ENCODE measurements at places on chromosomes 11 and 22.

GRCh38 chr11:127674754-127675153 is 674.2 kb upstream of the KIRREL3 start:
- no peak for DNase-seq

- DNase-seq, result peak; percentile 29
Measured at GRCh38 chr11:69841859-69842698, 22.9 kb upstream of the FGF3 start.

GRCh38 chr11:103806130-103806895 is 230.1 kb upstream of the DDI1 start:
- no peak for DNase-seq

DNA sequence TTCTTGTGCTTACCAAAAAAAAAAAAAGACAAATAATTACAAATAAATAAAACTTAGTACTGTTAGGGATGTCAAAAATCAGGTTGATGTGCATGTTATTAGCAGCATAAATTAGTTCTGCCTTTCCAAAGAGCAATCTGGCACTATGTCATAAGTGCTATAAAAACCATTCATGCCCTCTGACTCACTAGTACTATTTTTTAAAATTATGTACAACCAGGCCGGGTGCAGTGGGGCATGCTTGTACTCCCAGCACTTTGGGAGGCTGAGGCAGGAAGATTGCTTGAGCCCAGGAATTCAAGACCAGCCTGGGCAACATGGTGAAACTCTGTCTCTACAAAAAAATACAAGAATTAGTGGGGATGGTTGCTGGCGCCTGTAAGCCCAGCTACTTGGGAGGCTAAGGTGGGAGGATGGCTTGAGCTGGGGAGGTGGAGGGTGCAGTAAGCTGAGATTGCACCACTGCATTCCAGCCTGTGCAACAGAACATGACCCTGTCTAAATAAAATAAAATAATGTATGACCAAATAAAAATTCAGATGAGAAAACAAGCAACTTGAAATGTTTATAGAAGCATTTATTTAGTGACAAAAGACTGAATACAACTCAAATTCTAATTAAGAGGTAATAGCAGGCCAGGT is 25.3 kb downstream of the UEVLD start:
- no peak for DNase-seq

DNA sequence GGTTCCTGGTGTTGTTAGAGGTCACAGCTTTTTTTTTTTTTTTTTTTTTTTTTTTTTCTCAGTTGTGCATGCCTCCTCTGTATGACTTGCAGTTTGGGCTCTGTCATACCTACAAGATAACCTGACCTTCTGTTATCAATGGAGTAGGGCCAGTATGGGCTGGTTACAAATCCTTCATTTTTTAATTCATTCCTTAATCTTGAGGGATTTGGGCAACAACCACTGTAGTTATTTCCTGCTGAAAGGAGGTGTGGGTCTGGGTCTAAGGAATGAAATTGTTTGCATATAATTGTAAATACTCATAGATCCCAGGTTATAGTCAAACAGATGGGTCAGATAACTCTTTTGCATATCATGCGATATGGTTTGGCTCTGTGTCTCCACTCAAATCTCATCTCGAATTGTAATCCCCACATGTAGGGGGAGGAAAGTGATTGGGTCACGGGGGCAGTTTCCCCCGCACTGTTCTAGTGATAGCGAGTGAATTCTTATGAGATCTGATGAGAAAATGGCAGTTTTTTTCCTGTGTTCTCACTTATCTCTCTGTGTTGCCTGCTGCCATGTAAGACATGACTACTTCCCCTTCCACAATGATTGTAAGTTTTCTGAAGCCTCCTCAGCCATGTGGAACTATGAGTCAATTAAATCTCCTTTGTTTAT is 14.1 kb upstream of the GLYAT start:
- no peak for DNase-seq

- no peak for DNase-seq
Measured at GRCh38 chr22:27670701-27671412, 130.7 kb downstream of the MN1 start.

GRCh38 chr11:123040111-123040432 is 21.9 kb downstream of the HSPA8 start:
- no peak for DNase-seq

- no peak for DNase-seq
Measured at GRCh38 chr22:30241576-30242371, 4.8 kb downstream of the LIF start.

- no peak for DNase-seq
Measured at GRCh38 chr11:109958821-109959166, 134.4 kb upstream of the ZC3H12C start.

DNA sequence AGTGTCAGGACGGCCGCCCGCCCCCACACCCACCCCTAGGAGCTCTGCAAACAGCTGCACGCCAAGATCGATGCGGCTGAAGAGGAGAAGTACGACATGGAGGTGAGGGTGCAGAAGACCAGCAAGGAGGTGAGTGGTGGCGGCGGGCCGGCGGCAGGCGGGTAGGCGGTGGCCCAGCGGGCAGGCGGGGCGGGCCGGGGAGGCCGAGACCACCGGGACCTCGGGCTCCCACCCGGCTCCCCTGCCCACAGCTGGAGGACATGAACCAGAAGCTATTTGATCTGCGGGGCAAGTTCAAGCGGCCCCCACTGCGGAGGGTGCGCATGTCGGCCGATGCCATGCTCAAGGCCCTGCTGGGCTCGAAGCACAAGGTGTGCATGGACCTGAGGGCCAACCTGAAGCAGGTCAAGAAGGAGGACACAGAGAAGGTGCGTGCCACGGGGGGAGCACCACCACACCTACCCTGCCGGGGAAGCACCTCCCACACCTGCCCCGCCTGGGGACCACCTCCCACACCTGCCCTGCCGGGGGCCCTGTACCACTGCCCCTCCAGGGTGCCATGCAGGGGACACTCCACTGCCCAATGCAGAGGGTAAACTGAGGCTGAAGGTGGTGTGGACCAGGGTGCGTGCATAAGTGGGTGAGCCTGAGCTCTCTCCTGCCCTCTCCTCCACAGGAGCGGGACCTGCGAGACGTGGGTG is 2.1 kb downstream of the TNNI2 start:
- DNase-seq, result no peak

DNA sequence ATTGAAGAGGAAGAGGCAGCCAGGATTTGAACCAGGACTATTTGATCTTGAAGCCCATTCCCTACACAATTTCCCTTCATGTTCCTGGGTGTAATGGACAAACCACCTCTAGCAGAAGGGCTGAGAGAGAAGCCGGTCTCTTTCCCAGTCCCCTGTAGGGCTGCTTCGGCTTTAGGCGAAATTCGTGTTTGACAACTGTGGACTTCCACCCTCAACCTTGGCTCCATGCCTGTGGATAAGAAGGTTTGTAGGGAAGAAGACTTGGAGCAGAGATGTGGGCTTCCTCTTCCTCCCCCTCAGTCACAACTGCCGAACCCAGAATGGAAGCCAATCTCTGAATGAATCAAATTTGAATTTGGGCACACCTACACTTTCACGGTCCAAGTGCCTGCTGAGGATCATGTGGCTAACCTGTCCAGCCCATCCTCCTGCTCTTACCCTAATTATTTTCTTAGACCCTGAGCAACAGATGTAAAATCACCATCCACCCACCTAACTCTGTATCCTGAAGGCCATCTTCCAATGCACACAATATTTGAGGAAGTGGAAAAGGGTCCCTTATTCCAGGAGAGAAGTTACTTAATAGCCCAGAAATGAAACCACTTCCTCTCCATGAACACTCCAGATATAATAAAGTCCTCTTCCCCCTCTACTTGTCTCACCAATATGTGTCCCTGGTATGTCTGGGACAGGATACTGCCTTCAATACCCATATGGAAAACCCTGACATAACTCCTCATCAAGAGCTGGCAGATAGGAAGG is 10.1 kb upstream of the SCN2B start:
- no peak for DNase-seq

- DNase-seq, result no peak
Measured at GRCh38 chr11:103450241-103450640, 341.0 kb downstream of the DYNC2H1 start.

DNA sequence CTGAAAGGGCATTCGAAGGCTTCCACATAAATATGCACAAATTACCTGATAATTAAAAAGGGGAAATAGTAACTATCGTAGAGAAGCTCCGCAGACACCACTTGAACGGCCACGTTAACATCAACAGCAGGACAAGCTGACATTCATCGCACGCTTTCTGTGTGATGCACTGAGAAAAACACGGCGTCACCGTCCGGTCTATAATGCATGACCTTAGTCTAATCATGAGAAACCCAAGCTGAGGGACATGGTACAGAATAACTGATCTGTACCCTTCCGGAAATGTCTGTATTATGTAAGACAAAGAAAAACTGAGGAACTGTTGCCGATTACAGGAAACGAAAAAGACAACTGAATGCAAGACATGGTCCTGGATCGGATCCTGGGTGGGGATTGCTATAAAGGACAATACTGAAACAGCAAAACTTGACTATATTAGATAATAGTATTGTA is 678 bp upstream of the RANGAP1 start:
- peak; percentile 64 for DNase-seq

- DNase-seq, result no peak
Measured at GRCh38 chr11:104015649-104016415, 20.6 kb upstream of the DDI1 start.

- no peak for DNase-seq
Measured at GRCh38 chr11:60777572-60777971, 7.6 kb upstream of the MS4A10 start.

DNA sequence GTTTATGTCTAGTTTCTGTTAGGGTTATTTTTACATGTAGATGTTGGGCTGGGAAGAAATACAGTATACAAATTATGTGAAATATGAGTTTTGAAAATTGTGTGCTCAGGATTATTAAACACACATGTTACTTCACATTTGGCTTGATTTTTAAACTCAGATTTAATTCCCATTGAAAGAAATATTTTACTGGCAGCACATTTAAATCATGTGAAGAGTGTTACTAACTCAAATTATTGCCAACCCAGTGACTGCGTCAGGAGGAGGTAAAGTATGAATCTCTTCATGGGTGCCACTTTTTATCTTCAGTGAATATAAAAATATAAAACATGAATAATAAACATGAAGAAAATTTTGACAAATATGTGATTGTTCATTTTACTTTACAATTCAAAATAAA is 457.5 kb upstream of the CCDC179 start:
- no peak for DNase-seq

DNA sequence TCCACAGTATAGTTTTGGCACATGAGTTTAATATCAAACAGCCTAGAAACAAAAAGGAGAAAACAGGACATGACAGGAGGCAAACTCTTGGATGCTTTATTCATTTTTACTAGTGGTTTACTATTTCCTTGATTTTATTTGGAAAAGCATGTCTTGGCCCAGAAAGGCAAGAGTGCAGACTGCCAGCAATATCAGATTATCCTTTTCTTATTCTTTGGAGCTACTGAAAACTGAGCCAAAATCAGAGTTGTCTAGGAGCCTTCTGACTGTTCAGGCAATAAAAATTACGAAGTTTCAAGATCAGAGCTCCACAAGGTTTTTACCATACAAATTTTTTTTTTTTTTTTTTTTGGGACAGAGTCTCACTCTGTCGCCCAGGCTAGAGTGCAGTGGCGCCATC is 16.0 kb downstream of the CELF1 start:
- no peak for DNase-seq

GRCh38 chr11:5550440-5551095 is 2.2 kb upstream of the OR52H1 start:
- no peak for DNase-seq

- no peak for DNase-seq
Measured at GRCh38 chr22:18116634-18117033, 6.0 kb downstream of the TUBA8 start.

- no peak for DNase-seq
Measured at GRCh38 chr11:131136486-131136885, 220.2 kb upstream of the SNX19 start.

- no peak for DNase-seq
Measured at GRCh38 chr11:112401036-112401769, 140.5 kb upstream of the PLET1 start.

DNA sequence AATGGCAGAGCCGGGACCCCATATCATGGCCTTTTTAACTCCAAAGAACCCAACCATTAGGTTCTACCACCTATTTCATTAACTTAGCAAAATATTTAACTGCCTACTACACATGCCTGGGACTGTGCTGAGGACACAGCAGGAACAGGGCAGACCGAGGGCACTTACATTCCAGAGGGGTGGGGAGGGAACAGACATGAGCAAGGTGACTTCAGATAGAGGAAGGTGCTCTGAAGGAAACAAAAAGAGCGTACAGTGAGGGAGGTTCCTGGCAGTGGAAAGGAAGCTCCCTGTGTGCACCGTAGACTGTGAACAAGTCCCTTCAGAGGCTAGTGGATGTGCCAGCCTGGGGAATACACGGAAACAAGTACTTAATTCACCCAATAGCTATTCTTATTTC is 82.8 kb downstream of the NAT10 start:
- no peak for DNase-seq

DNA sequence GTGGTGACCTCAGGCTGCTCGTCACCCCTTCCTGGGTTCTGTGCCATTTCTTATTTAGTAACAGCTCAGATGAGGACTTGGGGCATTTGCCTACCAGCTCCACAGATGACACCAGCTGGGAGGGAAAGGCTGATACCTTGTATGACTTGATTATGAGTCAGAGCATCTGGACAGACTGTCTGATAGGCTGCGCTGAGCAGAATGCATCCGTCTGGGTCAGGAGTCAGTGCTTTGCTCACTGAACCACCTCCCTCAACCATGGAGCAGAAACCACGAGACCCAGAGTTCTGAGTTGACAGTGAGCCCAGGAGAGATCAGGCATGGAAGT is 6.8 kb downstream of the ST14 start:
- no peak for DNase-seq

DNA sequence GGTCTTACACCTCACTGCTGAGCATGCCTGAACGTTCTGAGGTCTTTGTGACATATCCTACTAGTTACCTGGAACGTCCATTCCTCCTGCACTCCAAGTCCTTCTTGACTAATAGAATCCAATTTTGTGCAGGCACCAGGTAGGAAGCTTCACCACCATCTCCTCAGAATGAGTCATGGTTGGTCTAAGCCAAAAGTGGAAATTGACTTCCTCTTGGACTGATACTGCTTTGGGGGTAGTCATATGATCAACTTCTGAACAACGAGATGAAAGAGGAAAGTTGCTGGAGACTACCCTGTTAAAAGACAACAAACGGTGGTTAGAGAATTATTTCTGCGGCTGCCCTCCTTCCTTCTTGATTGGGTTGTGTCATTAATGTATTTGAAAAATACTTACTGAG is 374.2 kb upstream of the LARGE1 start:
- DNase-seq, result peak; percentile 27

GRCh38 chr11:117175781-117176180 is 2.8 kb upstream of the SIDT2 start:
- DNase-seq, result no peak

DNA sequence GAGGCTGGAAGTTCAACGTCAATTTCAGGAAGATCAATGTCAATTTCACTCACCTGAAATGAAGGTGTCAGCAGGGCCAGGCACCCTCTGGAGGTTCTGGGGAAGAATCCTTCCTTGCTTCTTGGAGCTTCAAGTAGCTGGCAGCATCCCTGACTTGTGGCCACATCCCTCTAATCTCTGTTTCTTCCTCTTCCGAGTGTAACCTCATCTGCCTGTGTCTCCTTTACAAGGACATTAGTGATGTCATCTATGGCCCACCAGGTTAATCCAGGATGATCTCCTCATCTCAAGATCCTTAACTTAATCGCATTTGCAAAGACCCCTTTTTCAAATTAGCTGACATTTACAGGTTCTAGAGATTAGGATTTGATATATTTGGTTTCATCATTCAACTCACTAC is 240.8 kb upstream of the MTNR1B start:
- no peak for DNase-seq
